Dorsolateral prefrontal cortex (tissue), 122 donors: ENCODE measurements at places on chromosomes 1 and 21. TPM values are rescaled to one million over a fixed set of nuclear protein-coding genes. Genes with fewer than 3 reads are reported as not detected.

DNA sequence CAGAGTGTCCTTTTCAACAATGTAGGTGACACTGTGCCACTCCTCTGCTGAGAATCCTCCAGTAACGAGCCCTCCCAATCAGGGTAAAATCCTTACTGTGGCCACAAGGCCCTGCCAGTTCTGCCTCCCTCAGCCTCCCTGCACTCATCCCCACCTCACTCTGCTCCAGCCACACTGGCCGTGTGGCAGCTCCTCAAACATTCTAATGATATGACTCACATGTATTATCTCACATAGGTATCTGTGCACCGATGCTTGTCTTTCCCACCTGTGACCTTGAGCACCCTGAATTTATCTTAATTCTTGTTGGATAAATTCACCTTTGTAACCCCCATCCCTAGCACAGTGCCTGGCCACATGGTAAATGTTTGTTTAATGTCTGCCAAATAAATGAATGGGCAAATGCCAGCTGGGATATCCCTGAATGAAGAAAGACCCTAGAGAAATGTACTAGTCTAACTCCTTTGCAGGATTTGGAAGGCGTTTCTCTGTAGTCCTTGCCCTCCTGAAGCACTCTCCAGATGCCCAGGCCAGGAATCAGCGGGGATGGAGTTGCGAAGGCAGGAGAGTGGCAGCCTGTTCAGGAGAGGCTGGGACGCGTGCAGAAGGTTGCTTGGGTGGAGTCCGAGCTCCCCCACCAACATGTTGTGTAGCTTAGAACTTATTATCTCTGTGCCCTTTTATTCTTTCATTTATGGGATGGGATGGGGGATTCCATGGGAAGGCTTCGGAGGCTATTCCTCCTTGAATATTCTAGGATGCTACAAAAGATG lies 106.0 kb downstream of the TMEM53 start:
- no peak for DNase-seq

DNA sequence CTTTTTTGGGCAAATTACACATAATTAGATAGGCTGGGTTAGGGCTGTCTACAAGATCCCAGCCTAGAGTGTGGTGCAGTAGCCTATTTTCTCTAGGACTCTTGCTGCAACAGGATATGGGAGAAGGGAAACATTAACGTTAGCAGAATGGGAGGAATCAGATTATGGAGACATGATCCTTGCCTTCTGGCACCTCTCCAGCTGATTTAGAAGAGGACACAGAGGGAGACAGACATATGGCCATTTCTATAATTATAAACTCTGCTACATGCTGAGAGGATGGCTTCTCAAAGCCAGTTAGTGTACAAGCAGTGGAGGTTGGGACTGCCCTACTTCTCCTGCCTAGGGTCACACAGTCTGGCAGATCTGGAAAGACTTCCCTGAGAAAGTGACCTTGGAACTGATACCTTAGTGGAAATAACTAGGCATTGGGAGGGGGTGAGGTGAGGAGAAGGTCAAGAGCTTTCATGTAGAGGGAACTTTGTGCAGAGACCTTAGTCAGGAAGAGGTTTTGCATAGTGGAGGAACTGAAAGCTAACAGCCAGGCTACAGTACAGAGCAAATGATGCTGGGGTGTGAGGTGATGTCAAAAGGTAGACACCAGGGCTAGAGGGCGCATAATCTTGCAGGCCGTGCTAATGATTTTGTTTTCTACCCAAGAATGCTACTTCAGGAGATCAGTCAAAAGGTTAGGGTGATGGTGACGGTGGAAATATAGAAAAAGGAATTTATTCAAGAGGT lies 1.2 kb upstream of the CD1D start:
- DNase-seq, result no peak

- peak; percentile 53 for DNase-seq
Observed at GRCh38 chr1:68321084-68321685, 88.9 kb upstream of the WLS start.

- peak; percentile 10 for DNase-seq
Observed at GRCh38 chr21:42561762-42562650, 48.4 kb downstream of the SLC37A1 start.

- no peak for DNase-seq
Observed at GRCh38 chr21:33245289-33245918, 15.7 kb downstream of the IFNAR2 start.

Gene DNASE2B
- not detected for total RNA-seq

Gene WRAP73
- total RNA-seq, result 25.4 TPM

Gene DARS2
- total RNA-seq, result 9.8 TPM

Gene ZNF692
- total RNA-seq, result 57.9 TPM
